T-helper 9 cell (primary cell): ENCODE measurements at places on chromosomes 2 and 18.

DNA sequence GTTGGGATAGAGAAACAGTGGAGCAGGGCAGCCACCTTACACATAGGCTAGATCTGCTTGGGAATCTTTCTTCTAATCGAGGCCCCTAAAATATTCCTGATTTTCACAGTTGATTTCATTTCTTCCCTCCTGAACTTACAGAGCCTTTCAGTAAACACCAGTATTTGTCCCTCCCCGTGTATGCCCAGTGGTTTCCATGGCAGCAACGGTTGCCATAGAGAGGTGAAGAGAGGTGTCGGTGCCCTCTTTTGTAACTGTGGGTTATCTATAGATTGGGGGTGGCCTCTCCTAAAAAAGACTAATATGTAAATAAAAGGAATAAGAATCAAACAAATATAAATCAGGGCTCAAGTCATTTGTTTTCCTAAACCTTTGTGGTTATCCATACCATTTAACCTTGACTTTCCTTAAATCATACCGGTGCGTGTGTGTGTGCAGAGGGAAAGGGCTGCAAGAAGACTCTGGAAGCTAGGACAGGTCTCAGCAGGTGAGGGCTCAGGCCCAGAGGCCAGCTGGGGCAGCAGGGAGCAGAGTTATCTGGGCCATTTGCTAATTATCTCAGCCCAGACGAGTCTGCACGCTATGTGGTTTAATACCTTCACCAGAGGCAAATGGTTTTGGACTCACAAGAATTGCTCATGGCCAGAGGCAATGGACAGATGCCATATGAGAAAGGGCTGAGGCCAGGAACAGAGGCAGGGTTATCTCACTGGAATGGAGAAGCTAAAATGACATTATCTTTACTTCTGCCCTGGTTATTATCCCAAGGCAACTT, 35.5 kb downstream of the LIPG start:
- no peak for DNase-seq

GRCh38 chr2:777546-777945, 100.3 kb upstream of the TMEM18 start:
- DNase-seq: no peak

GRCh38 chr2:224927646-224928173, 114.6 kb downstream of the DOCK10 start:
- peak; percentile 48 for DNase-seq

- DNase-seq: no peak
These were observed 41.6 kb upstream of the ALMS1 start for GRCh38 chr2:73343992-73344391.

- DNase-seq: no peak
These were observed 125.3 kb upstream of the CTDP1 start for GRCh38 chr18:79554321-79554720.

GRCh38 chr2:18362696-18363095, 197.8 kb downstream of the RDH14 start:
- no peak for DNase-seq

GRCh38 chr2:3785220-3785889, 82.0 kb downstream of the DCDC2C start:
- DNase-seq: no peak

GRCh38 chr2:1503471-1504310, 90.4 kb downstream of the TPO start:
- DNase-seq: no peak

- no peak for DNase-seq
These were observed 78.5 kb downstream of the RHOB start for GRCh38 chr2:20525041-20526035.

DNA sequence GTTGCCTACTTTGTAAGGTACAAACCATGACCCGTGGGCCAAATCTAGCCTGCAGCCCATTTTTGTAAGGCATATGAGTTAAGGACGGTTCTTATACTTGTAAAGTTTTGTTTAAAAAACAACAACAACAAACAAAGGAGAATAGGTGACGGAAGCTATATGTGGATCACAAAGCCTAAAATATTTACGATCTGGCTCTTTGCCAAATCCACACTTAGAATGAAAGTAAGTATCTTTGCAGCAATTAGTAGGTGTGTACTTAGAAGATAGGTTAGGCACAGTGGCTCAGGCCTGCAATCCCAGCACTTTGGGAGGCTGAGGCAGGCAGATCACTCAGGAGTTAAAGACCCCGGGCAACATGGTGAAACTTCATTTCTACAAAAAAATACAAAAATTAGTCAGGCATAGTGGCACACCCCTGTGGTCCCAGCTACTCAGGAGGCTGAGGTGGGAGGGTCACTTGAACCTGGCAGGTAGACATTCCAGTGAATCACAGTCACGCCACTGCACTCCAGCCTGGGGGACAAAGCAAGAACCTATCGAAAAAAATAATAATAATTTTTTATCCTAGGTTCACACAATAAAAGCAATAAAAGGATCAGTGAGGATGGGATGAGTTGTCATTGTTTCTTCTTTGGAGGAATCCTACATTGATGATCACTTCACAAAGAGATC, 57.8 kb upstream of the CTAGE1 start:
- DNase-seq: no peak

DNA sequence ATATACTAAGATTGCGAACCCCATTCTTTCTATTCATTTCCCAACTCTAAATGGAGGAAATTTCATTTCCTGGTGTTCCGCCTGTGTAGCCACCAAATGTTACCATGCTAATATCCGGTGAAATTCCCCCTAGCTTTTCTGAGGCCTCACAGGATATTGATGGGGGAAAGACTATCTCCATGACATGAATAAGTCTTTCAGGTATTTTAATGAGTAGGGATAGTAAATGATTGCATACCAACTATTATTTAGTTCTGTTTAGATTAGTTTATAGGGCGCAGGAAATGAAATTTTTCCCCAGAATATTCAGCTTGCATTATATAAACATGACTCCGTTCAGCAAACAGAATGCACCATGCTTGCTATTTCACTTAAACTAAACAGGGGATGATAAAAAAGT, 55.4 kb downstream of the COL5A2 start:
- DNase-seq: no peak

DNA sequence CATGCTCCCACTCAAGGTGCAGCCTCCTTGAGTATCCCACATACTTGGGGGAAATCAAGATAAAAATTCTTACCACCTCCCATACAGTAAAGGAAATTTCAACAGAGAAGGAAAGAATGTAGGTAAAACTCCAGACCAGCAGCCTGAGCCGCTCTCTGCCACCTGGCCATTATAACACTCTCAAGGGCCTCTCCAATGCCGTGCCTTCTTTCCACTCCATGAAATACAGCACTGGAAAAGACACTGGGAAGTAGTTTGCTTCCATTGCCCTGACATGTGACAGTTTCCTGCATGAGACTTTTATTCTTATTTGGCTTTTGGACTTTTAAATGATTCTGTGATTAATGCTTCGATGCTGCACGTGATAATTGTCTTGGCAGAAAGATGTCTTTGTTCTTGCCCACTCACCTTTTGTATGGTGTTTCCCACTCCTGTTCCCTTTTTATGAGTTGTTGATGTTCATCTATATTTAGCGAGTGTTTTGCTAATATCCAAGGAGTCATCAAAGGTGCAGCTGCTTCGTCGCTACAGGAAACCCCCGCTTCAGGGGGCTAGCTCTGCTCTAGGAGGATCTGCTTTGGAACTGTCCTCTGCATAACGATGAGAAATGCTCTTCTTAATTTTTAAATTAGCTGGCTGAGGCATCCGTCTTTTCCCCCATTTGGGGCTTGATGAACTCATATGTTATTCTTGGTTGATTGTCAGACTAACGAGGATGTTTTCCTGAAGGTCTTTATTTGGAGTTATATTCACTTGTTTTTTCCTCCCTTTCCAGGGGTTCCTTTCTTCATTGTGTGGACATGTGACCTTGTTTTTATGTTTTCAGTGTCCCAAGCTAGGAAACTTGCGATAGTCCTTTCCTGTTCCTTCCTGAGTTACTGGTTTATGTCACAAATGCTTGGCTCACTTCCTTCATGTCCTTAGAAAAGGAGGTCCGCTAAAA, 179.4 kb downstream of the TXNL1 start:
- DNase-seq: no peak

GRCh38 chr2:16971722-16972234, 306.1 kb upstream of the CYRIA start:
- no peak for DNase-seq

DNA sequence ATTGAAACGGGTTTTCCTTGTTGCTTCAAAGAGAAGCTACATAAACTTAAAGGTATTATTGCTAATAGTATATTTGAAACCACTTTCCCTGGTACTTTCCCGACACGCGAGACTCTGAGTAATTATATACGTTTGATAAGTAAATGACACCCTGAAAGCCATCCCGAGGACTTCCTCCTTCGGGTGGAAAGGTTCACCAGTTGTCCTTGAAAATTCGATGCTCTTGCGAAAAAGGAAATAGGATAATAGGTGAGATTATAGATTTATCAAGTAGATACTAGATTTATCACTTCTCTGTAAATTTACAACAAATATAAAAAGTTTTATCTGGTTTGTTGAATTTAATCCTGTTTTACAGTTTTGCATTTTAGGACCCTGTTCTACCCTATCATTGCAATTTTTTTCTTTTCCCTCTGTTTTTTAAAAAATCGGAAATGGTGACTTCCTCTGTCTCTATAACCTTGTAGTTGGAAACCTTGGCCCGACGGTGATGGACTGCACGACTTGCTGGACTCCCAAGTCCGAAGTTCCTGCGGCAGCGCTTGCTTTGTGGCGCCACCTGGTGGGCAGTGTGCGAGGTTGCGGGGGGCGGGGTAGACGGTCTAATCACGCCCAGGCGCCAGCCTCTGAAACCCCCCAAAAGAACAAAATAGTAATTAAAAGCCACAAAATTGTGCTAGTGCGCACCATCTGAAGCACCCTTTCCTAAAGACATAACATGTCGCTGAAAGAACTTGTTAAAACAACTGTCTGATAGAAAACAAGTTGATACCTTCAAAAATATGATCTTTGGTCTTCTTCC, 972 bp upstream of the DLX2 start:
- peak; percentile 67 for DNase-seq

DNA sequence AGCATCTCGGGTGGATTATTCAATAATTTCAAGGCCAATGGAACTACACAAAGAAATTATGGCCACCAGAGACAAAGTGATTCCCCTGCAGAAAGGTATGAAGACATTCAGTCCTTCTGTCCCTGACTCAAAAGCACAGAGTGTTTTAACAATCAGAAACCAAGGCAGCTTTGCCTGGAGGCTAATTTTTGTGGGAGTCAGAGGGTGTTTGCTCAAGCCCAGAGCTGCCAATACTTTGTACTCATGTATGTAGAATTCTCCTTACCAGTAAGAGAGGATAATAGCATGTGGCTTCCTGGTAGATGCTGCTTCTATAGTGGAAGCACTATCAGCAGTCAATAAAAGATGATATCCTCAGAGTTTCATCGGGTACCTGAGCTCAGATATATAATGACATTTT, 178.4 kb downstream of the KCNE4 start:
- no peak for DNase-seq

GRCh38 chr18:51251625-51252024, 54.1 kb upstream of the MEX3C start:
- DNase-seq: no peak

DNA sequence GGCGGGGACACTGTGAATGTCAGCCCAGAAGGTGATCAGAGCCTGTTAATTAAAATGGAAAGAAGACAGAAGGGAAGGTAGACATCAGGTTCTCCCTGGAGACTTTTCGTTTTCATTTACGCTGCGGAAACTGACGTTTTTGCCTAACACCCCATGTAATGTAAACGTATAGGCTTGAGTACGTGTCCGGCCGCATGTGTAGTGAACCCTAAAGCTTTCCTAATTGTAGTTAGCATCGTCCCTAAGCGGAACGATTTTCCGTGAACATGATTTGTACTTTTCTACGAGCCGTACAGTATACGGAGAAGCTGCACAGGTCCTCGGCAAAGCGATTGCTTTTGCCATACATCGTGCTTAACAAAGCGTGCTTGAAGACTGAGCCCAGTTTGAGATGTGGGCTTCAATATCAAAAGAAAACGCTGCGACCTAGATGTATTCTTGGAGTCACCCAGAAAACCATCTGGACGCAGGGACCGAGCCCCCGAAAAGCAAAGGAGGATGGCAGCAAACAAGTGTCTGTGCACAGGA, 284 bp downstream of the TIMM21 start:
- no peak for DNase-seq

DNA sequence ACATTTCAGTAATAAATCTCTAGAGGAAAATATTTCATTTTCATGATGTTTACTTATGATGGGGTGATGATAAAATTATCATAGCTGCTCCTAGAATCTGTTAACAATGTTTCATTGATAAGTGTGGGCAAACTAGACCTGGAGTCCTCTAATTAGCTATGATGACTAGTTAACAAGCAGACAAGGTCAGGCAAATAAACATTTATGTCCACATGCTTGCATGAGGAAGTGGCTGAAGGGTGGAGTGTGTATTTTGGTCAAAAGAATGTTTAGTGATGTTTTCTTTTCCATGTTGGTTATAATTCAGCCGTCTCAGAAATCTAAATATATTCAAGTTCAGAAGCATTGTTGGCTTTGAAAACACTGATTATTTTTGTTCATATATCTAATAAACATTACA, 99.9 kb upstream of the FN1 start:
- DNase-seq: no peak

DNA sequence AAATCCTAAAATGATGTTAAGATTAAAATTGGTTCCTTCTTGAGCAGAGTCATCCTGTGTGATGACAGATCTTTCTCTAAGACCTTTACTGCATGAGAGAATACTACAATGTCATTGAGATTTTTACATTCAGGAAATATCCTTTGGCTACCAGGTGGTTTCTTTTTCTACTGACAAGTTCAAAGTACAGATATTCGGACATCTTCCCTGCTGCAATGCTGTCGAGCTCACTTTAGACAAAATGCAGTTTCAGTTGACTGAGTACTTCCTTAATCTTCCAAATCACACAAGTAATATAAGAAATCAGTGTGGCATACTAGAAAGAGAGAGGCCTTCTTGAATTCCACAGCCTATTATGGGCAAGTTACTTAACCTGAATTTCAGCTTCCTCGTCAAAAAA, 207.9 kb upstream of the ACVR2A start:
- no peak for DNase-seq

DNA sequence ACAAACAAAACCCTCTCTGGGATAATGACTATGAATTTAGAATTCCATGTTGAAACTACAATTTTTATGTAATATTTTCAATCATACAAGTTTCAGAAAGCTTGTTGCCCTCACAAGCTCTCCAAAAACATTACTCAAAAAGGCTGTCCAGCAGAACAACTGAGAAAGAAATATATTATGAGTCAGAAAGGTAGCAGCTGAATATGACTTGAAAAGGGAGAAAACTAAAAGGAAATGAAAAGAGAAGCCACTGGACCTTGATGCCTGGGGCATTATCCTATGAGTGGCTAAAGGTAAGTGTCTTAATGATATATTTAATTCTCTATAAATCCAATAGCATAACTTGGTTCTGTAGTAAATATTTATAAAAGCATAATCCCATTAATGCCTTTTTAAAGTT, 61.8 kb downstream of the NXPH2 start:
- DNase-seq: no peak

GRCh38 chr2:91477731-91478672, 2786.5 kb downstream of the RPIA start:
- DNase-seq: peak; percentile 26

GRCh38 chr2:102368461-102369109, 13.0 kb downstream of the IL18R1 start:
- no peak for DNase-seq
